Cardiac atrium fibroblast (primary cell): ENCODE measurements at places on chromosomes 16 and 17. TPM values are rescaled to one million over a fixed set of nuclear protein-coding genes. Genes with fewer than 3 reads are reported as not detected.

Gene MAP2K4
- 13.4 and 25.4 TPM in 2 replicates for total RNA-seq

Gene TAC4
- total RNA-seq = not detected in 2 replicates

Gene SCGB1C2
- total RNA-seq = not detected in 2 replicates

Gene OR3A3
- not detected in 2 replicates for total RNA-seq

Gene FOXN1
- not detected in 2 replicates for total RNA-seq

Gene SEPTIN1
- total RNA-seq = not detected in 2 replicates

Gene EPN3
- total RNA-seq = not detected in 2 replicates

Gene TNFRSF13B
- not detected in 2 replicates for total RNA-seq

Gene HOXB9
- total RNA-seq = not detected in 2 replicates

Gene FAHD1
- 35.6 and 42.2 TPM in 2 replicates for total RNA-seq

Gene TTLL6
- total RNA-seq = 0.16 TPM in 1 of 2 replicates, not detected in the other

Gene COX6A2
- total RNA-seq = not detected in 2 replicates

Gene NLGN2
- total RNA-seq = 7.8 and 12.5 TPM in 2 replicates

Gene TACO1
- 11.0 and 13.0 TPM in 2 replicates for total RNA-seq

Gene MT4
- not detected in 2 replicates for total RNA-seq

Gene TEX19
- total RNA-seq = not detected in 2 replicates

Gene CA7
- not detected in 2 replicates for total RNA-seq

Gene PRKCA
- 16.1 and 23.0 TPM in 2 replicates for total RNA-seq

Gene KRT33A
- total RNA-seq = not detected in 2 replicates

Gene BCAR1
- 67.9 and 75.5 TPM in 2 replicates for total RNA-seq

Gene TVP23C
- 4.9 and 11.5 TPM in 2 replicates for total RNA-seq

Gene HSF5
- total RNA-seq = not detected in 2 replicates

Gene SLC5A10
- not detected in 2 replicates for total RNA-seq

Gene WIPF2
- total RNA-seq = 8.1 and 11.0 TPM in 2 replicates

Gene ADAM11
- 1.5 and 2.2 TPM in 2 replicates for total RNA-seq

Gene OTOP2
- not detected in 2 replicates for total RNA-seq

Gene ARL5C
- not detected in 2 replicates for total RNA-seq

Gene WSCD1
- 0.72 and 0.81 TPM in 2 replicates for total RNA-seq
